Hematopoietic multipotent progenitor cell treated with erythropoietin and hydrocortisone succinate and interleukin-3 and kit ligand, for 8 days (in vitro differentiated cells): ENCODE measurements at places on chromosomes 5 and 9.

DNA sequence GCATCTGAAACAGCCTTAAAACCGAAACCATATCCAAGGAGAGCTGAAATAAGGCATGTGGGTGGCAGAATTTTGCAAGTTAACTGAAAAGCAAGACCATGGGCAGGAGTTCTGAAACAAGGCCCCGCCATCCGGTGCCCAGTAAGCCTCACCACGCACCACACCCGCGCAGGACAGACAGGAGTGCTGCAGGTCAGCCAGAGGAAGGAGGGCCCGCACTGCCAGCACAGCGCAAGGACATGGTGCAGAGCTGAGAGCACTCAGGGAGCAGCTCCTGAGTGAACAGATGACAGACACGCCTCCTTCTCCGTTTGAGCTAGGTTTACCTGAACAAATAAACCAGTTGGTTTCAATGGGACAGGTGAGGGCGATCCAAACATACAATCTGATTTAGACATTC is 16.5 kb upstream of the ISCA1 start:
- DNase-seq = no peak

DNA sequence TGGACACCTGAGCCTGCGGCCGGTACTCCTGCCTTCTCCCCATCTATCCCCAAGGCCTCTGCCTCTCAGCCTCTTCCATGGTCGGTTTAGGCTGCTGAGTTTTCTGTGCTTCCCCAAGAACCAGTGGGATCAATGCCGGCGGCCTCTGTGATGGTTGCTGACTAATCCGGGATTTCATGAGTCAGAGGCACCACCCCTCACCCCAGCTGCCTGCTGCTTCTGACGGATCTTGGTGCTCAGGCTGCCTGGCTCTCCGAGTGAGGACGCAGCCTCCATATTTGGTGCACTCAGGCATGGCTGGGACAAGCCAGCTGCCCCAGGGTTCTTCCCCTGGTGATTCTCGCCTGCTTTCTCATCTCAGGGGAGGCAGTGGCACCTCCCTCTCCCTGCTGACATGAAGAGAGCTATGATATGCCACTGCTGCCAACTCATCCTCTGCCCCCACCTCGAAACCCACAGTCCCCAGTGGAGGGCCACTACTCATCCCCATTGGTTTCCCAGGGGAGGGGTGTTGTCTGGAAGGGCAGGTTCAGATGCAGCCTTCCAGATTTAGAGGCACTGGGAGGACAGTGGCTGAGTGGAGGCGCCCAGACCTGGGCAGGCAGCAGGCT is 3.3 kb upstream of the MAN1B1 start:
- no peak for DNase-seq

GRCh38 chr9:34630402-34631154 is 1.7 kb upstream of the ARID3C start:
- DNase-seq = no peak

GRCh38 chr5:80399526-80400239 is 8.2 kb upstream of the ZFYVE16 start:
- DNase-seq = peak; percentile 12

DNA sequence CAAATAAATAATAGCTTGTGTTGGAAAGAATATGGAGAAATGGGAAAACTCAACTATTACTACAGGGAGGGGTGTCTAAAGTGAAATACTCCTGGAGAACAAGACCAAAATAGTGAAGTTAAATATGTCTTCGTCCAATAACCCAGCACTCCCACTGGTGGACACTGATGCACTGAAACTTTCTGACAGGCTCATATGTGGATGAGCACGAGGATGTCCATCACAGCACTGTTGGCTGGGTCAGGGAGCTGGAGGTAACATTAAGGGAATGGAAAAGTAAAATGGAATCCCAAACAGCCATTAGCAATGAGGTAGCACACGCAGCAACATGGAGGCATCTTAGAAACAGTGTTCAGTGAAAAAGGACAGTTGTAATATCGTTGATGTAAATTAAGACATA is 86.5 kb downstream of the LMNB1 start:
- DNase-seq = no peak

- DNase-seq = no peak
These were observed 9.5 kb downstream of the BNIP1 start for GRCh38 chr5:173153842-173154241.

GRCh38 chr5:15500325-15501001 is 483 bp downstream of the FBXL7 start:
- DNase-seq = no peak

DNA sequence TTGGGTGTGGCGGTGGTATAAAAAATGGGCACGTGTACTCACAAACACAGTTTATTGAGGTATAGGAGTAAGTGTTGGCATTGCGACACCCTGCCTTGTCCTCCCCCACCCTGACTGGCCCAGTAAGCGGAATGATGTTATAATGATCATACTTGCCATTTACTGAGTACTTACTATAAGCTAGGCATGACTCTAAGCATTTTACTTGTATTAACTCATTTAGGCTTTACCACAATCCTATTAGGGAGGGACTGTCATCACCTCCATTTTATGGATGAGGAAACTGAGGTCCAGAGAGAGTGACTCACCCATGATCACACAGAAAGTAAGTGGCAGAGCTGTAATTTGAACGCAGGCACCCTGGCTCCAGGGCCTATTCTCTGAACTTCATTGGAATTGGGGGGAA is 2.3 kb downstream of the SMIM3 start:
- no peak for DNase-seq

GRCh38 chr9:20224756-20225155 is 397.5 kb downstream of the MLLT3 start:
- DNase-seq = no peak

DNA sequence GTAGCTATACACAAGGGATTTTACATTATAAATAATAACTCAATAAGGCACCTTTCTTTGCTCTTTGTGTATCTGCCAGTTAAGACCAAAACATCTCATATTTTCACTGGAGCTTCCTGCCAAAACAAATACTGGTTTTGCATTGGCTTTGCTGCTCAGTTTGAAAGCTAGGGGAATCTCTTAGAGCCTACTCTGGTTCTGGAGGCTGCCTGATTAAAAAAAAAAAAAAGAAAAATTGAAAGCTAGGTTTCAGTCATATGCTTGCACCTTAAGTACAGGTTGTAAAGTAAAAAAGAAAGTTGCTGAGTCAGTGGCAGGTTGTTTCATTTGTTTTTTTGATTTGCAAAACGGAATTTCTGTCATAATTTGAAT is 2.3 kb downstream of the DENND4C start:
- DNase-seq = no peak

GRCh38 chr9:123555646-123556045 is 199.6 kb downstream of the CRB2 start:
- DNase-seq = no peak

DNA sequence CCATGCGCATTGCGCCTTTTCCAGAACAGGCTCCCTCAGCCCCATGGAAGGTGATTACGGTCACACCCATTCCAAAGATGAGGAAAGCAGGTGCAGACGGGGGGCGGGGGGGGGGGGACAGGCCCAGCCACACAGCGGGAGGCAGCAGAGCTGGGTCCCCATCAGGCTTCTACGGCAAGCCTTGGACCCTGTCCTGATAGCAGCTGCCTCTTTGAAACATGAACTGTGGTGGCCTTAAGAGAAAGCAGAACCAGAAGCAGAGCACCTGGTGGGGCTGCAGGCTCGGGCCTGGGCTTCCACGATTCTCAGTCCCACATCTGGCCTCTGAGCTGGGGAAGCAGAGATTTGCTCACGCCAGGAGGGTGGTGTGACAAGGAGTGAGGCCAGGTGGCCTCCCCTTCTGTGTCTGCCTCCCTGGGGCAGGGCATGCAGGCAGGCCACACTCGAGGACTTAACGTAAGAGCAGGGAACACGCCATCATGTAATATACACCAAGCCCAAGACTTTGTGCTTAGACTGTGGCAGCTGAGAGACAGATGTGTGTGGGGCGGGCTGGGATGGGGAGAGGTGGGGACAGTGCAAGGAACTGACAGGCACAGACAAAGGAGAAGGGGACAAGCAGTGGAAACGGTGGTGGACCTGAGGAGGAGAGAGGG is 14.2 kb upstream of the PHYKPL start:
- DNase-seq = no peak

- DNase-seq = no peak
These were observed 118.2 kb downstream of the SSBP2 start for GRCh38 chr5:81632679-81633078.

DNA sequence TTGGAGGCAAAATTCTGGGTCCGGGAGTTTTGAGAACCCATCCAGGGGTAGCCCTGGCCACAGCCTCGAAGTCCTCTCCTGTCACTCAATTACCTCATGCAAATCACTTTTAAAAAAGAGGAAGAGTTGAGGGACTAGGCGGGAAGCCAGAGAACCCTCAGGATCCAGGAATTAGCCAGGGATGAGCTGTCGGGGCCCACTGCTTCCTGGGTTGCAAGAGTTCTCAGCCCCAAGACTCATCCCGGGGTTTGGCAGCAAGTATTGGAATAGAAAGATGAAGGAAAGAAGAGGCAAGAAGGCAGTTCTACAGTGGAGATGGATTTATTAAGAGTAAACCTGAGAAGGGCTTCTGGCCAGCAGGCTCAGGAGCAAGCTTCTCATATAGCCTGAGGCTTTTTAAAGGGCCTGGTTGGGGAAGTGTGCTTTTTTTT is 25.6 kb downstream of the C9orf50 start:
- no peak for DNase-seq

DNA sequence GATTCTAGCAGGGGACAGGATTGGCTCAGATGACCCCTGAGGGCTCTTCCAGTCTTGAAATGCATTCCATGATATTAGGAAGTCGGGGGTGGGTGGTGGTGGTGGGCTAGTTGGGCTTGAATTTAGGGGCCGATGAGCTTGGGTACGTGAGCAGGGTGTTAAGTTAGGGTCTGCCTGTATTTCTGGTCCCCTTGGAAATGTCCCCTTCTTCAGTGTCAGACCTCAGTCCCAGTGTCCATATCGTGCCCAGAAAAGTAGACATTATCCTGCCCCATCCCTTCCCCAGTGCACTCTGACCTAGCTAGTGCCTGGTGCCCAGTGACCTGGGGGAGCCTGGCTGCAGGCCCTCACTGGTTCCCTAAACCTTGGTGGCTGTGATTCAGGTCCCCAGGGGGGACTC is 2.9 kb upstream of the MYOZ3 start:
- DNase-seq = no peak
